ENCODE measurements at places on chromosomes 6 and 20.

GRCh38 chr6:137357263-137357947 is 136.8 kb downstream of the OLIG3 start:
- DNase-seq, result no peak

DNA sequence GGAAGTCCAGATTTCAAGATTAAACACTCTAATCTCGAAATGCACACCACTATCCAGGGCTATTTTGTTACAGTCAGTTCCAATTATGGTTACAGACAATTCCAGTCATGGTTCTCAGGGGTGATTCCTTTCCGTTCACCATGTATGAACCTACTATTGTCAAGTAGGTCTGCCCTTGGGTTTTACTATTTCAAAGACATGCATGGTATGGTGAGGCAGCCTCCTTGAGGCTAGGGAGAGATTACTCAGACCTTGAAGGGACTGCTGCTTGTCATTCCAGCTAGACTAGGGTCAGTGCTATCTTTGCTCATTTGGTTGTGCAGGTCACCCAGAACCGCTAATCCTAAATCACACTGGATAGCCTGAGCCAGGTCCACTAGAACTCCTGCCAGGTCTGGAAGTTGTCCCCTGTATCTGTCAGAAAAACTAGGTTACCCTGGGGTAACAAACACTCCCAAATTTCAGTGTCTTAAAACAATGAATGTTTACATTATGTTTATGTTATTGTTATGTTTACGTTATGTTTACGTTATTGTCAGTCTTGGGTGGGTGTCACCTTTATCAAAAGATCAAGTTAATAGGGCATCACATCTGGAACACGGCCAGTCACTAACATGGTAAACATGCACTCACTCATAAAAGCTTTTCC is 41.1 kb upstream of the E2F3 start:
- DNase-seq, result no peak

DNA sequence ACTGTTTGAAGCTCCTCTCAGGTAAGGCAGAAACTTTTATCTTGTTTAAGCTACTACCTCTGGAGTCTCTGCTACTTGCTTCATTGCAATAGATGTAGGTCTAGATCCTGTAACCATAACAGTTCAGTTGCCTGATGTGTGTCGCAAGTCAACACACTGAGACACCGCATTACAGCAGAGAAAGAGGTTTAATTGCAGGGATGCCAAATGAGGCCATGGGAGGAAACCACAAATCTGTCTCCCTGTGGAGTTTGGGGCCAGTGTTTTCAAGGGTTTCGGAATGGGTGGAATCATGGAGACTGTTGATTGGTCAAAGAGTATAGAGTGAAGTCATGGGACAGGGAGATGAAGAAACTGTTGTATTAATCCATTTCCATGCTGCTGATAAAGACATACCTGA is 57.1 kb upstream of the RBM24 start:
- DNase-seq, result no peak

GRCh38 chr6:111725446-111726112 is 119.9 kb upstream of the TRAF3IP2 start:
- DNase-seq, result no peak

DNA sequence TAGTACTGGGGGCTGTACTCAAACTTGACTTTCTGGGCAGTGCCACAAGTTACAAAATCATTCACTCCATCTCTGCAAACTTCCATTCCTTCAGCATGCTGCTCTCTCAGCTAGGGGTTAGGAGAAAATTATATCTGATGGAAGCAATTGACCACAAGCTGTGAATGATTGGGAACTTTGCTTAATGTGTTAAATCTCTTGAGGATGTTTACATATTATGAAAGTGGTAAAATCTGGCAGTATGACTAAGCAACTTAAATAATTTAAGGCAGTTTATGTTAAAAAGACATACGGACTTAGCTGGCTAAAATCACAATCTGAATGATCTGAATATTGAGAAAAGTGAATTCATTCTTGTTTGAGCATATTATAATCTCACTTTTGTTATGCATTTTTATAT is 415.0 kb downstream of the PHF3 start:
- DNase-seq, result no peak

- DNase-seq, result no peak
Observed at GRCh38 chr6:20113649-20114224, 98.5 kb downstream of the MBOAT1 start.

- DNase-seq, result no peak
Observed at GRCh38 chr6:47852727-47853126, 70.9 kb downstream of the OPN5 start.

DNA sequence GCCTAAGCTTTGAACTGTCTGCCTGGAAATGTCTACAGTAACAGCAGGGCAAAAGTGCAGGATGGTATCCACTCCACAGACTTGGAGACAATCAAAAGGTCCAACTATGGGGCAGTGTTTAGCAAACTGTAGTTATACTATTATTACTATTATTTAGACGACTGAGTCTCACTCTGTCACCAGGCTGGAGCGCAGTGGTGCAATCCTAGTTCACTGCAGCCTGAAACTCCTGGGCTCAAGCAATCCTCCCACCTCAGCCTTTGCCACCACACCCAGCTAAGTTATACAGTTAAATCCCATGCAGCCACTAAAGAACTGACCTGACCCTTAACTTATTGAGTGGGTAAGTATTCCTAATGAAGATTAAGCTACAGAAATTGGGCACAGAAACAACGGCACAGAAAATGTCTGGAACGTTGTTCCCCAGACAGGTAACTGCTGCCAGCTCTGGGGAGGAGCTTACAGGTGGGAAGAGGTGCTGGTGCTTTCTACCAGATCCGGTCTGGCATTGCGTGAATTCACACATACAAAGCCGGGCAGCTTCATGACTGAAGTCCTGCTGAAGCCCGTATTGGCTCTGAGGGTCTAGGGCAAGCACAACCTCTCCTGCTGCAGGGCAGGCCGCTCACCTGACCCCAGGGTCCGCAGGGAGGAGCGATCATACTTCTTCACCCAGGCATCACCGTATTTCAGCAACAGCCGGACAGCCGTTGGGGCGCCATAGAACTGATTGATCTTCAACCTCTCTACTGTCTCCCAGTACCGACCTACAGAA is 27.0 kb upstream of the APMAP start:
- DNase-seq, result no peak

DNA sequence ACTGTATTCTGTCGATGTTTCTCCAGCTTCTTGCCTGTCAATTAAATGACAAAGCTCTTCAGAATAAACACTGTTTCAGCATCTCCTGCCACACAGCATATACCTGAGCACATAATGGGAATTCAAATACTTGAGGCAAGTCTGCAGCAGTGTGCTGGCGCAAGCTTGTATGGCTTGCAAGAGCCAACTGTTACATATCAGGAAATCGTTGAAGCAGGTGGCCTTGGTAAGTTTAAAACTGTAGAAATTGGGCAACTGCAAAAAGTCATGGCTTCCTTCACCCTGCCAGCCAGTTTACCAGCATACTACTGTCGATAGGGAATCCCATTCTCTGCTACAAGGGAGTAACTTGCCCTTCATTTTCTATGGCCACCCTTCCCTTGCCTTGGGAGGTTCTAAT is 23.0 kb downstream of the CPNE1 start:
- no peak for DNase-seq

DNA sequence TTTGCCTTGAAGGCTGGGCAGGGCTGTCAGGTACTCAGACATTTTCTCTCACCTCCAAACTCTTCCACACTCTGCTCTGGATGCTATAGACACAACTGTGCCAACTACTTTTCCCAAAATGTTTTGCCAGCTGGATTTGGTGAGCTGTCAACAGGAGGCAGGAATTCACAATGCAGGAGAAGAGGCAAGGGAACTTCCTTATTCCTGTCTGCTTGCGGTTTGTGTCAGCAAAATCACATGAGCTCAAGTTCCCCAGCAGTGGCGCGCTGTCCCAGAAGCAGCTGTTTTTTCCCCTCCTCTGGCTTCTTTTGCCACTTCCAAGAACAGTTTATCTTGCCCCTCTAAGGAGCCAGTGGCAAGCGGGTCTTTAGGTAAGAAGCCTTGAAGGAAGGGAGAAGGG is 608.2 kb downstream of the PRKN start:
- no peak for DNase-seq

DNA sequence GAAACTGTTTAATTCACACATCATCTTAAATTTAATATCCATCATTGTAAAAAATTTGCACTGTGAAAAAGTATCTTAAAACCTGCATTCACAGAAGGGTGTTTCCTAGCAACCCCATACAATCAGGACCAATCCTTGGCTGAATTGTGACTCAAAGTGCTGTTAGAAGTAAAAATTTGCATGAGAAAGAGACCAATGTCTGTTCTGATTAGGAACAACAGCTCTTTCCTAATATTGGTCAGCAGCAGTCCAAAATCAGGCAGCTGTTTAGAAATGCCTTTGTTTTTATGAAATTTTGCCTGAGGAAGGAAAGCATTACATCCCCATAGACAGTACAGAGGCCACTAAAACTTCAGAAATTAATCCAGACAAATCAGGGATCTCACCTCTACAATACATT is 987.0 kb downstream of the HACE1 start:
- DNase-seq, result no peak

DNA sequence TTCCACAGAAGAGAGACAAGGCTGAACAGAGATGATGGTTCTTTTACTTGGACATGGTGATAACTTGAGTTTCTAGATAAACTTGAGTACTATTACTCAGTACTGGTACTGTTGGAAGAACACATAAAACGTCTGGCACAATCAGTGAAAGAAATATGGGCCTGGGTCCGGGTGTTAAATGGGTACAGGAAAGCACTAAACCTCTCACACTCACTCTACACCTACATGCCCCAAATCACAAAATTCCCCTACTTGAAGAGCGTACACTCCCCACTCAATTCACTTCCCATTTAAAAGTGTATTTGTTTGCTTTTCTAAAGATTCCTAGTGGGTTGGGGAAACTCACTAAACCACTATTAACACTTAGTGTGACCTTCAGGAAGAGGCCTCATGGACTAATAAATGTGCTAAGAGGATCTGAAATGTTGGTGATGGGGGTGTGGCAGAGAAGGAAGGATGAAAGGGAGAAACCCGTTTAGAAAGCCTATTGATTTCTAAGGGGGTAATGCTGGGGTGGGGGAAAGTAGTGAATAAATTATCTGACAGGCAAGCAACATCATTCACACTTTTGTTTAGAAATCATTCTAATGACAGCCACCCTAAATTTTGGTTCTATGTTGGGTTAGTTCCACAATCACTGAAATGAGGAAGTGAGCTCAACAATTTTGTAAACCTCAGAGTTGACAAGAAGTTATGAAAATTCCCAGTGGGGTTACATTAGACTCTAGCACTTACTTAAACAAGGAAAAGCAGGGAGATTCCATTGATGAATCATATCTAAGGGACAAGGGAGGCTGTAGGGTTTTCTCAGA is 222.6 kb upstream of the MARCKS start:
- DNase-seq, result no peak

DNA sequence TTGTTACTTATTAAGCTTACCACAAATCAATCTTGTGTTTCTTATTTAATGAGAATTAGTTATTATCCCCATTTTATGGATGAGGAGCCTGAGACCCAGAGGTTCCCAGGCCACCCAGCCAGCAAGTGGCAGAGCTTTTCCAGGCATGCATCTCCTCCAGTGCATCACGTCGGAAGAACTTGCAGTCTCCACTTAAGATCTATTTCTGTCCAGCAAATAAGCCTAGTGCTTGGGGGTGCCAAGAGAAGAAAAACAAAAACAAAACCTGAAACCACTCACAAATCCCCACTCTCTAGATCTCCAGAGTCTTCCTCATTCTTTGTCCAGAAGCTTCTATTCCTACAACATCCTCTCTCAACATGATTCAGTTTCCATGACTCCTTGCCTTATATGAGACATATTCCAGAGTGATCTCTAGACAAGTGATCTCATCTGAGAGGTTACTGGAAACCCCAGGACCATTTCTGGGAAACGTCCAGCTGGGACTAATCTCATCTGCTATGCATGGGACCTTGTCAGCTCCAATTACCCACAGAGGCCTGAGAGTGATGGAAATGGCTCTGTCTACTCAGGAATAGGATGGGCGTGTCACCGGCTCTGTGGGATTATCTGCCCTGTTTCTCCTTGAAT is 4.1 kb downstream of the GUCA1B start:
- no peak for DNase-seq

- DNase-seq, result no peak
Observed at GRCh38 chr6:63609231-63609630, 26.4 kb upstream of the PHF3 start.

DNA sequence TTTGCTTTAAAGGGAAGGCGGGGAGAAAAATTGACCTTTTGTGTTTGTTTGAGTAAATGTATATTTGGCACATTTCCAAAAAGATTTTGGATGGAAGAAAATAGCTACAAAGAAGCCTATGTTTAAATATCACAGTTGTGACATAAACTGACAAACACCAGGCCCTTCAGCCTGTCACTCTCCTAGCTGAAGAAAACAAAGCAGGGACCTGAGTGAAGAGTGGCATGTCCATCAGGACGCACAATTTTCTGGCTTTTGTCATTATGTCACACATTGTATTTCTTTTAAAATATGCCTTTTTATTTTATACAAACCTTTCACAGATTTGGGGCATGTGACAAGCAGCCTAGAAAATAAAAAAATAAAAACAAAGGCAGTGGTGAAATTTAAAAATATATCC is 241.2 kb downstream of the OGFRL1 start:
- no peak for DNase-seq

DNA sequence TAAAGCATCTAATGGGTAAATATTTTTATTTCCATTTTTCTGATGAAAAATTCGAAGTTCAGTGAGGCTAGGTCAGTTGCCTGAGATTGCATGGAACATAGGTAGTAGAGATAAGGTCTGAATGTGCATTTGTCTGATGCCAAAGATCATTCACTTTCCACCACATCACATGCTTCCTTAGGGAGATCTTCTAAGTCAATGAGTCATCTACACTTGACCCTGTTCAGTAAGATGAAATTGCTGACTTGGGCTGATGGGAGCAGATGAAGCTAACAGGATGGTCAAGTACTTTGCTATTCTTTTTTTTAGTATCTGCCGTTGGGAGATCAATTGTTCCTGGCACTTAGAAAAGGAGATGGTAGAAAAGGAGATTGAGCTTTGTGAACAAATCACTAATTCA is 511.3 kb downstream of the PHF3 start:
- no peak for DNase-seq

GRCh38 chr6:39786649-39787048 is 5.5 kb upstream of the DAAM2 start:
- no peak for DNase-seq

DNA sequence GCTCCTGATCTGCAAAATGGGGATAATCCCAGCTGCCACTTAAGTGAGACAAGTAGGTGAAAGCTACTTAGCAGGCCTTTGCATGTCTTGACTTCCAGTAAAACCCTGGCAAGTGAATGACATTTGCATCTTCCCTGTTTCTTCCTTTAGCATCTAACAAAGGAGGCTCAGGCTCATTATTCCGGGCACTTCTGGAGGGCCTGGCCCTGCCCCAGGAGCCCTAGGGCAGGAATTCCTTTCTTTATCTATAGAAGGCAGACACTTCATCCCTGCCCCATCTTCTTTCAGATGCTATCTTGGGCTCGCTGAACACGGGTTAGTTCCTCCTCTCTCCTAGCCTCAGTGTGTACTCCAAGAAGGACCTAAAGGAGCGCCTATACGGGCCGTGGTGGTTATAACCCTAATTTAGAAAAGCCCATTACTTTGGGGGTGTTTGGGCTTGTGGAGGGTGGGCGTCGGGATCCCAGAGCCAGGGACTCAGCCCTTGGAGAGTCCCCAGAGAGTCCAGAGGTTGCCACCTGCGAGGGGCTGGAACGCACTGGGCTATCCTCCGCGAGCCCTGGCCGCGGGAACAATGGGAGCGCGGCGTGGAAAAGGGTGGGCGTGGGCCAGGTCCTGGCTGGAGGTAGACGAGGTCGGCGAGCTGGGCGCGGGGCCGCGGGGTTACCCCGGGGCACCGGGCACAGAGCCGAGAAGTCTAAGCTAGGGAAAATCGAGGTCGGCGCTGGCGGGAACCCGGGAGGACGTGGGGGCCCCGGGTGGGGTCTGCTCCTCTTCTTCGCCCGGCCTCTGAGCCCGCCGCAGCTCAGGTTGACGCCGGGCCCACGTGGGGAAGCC is 62.8 kb upstream of the EPB41L1 start:
- no peak for DNase-seq
